ENCODE measurements at places on chromosomes 2 and 18. TPM values are rescaled to one million over a fixed set of nuclear protein-coding genes. Genes with fewer than 3 reads are reported as not detected.

The NDC80 gene
- polyA plus RNA-seq = 2.7 TPM

The SDC1 gene
- polyA plus RNA-seq = not detected

GRCh38 chr18:12507007-12507406 lies 99.3 kb downstream of the PRELID3A start:
- no peak for DNase-seq

- no peak for DNase-seq
Measured at GRCh38 chr2:185954389-185954788, 215.8 kb downstream of the FSIP2 start.

GRCh38 chr2:39805936-39806608 lies 27.0 kb upstream of the THUMPD2 start:
- no peak for DNase-seq

GRCh38 chr2:86308356-86308755 lies 29.1 kb downstream of the REEP1 start:
- no peak for DNase-seq

DNA sequence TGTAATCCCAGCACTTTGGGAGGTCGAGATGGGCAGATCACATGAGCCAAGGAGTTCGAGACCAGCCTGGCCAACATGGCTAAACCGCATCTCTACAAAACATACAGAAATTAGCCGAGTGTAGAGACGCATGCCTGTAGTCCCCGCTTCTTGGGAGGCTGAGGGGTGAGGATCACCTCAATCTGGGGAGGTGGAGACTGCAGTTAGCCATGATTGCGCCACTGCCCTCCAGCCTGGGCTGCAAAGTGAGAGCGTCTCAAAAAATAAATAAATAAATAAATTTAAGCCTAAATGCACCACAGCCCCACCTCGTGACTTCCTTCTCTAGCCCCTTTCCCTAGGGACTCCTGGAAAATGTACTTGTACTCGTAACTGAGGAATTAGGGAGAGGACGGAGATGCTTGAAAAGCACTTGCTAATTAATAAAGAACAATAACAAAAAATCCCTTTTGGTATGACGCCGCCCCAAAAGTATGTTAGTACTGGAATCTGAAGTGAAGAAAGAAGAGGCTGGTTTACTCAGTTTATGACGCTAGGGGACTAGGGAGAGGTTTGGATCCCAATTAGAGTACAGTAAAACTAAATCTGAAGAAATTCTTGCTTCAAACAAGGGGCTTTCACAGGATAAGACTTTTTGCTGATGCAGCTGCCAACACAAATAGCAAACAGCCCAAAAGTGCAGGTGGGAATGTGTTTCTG lies 887 bp upstream of the ZNF396 start:
- no peak for DNase-seq
